ENCODE measurements at places on chromosomes 2 and 18. TPM values are rescaled to one million over a fixed set of nuclear protein-coding genes. Genes with fewer than 3 reads are reported as not detected.

The SLC5A6 gene
- 60.0 TPM for total RNA-seq

The SPP2 gene
- total RNA-seq = not detected

The PLB1 gene
- 2.4 TPM for total RNA-seq

The UGT1A4 gene
- total RNA-seq = not detected

The VAMP8 gene
- 73.2 TPM for total RNA-seq

The NAT8 gene
- not detected for total RNA-seq

The VWA3B gene
- total RNA-seq = not detected

The AP1S3 gene
- 20.7 TPM for total RNA-seq

DNA sequence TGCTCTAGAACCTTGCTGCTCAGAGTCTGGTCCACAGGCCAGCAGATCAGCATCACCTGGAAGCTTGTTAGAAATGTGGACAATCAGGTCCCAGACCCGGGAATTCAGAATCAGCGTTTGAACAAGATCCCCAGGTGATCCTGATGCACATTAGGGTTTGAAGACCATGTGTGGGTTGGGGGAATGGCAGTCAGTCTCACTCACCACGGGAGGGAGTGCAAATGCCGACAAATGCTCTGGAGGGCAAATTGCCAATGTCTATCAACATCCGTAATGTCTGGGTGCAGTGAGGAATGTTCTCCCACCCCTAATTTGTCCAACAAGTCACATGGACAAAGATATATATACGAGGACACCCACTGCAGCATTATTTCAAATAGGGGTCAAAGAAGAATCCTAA is 34.5 kb downstream of the INPP5D start:
- no peak for DNase-seq

GRCh38 chr18:31684279-31685096 is at the start of gene B4GALT6:
TSS of gene B4GALT6 (minus strand) at chr18:31684581. CDS start at chr18:31684426, 155 bp downstream.
- peak; percentile 70 for DNase-seq

DNA sequence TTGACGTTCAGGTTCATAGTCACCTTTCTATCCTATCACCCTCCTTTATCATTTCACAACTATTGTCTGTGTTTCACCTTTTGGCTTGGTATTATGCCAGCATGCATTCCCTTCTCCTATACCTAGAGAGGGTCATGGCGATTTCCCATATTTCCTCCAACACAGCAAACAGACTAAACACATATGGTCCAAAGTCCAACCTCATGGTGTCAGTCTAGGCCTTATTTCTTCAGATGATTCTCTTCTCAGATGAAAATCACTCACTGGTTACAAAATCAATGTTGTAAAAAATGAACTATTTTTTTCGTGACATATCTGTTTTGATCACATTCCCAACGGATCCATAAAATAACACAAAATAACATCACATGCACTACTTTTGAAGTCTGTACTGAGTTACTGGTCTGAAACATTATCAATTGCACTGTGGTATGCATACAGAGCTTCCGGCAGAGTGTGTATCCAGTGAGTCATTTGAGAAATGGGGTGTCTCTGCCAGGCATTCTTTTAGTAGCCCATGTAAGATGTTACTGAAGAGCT is 204.8 kb upstream of the GALNT5 start:
- DNase-seq = no peak

- DNase-seq = no peak
Measured at GRCh38 chr2:176650104-176650837, 381.0 kb downstream of the MTX2 start.

DNA sequence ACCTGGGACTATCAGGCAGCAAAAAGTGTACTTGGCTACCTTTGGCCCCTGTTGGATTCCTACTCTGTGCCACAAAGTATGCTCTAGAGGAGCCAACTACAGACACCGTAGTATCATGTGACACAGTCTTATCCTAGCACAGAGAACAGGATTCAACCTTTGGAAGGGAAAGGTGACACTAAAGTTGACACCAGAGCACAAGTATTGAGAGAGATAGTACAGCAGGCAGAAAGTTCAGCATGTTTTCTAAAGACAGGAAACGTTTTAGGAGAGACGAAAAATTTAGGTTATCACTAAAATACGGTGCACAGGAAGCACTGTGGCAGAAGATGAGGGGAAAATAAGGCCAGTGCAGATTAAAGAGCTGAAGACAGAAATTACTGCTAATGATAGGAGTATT is 18.6 kb downstream of the SMAD2 start:
- DNase-seq = no peak

DNA sequence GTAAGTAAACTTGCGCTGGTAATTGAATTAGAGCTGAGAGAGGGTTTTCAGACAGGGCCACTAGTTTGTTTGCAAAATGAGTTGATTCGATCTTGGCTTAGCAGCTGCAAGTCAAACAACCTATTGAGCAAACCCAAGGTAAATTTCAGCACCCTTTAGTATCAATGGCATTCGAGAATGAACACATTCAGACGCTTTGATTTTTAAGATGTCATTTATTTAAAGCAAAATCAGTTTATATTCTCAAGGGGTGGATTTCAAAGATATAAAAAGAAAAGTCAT is 44.2 kb downstream of the TGIF1 start:
- no peak for DNase-seq

DNA sequence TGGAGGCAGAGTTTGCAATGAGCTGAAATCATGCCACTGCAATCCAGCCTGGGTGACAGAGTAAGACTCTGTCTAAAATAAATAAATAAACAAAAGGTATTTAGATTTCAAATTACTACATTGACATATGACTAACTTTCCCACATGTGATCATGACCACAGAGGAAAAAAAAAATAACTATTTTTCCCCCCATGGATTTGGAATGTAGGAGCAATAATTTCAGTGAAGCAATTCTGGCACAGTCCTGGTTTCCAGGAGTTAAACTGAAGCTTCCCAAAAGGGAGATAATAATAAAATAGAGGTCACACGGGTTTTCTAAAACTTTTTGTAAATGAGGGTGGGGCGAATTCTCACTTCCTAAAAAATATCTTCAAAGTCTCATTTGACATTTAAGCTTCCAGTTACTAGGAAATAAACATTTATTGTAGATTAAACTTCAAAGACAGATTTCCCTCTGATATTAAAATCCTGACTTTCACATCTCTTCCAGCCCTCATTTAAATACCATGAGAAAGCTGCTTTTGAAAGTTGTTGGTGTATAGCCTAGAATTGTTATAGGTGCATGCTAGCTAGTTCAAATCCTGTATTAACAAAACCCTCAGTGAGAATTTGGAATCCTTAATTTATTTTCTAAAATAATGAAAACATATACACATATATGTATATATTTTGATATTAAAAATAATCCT is 20.7 kb downstream of the SLC19A3 start:
- no peak for DNase-seq

- DNase-seq = no peak
Measured at GRCh38 chr2:112166806-112167499, 28.8 kb downstream of the FBLN7 start.
